ENCODE measurements at places on chromosomes 2 and 18.

GRCh38 chr2:151649400-151649799 is 84.9 kb downstream of the NEB start:
- no peak for DNase-seq

GRCh38 chr2:170770008-170770605 is at the start of gene ERICH2:
Gene ERICH2, plus strand, starts transcription at chr2:170770378. Its CDS starts 304 bp downstream, at chr2:170770682.
- peak; percentile 46 for DNase-seq

DNA sequence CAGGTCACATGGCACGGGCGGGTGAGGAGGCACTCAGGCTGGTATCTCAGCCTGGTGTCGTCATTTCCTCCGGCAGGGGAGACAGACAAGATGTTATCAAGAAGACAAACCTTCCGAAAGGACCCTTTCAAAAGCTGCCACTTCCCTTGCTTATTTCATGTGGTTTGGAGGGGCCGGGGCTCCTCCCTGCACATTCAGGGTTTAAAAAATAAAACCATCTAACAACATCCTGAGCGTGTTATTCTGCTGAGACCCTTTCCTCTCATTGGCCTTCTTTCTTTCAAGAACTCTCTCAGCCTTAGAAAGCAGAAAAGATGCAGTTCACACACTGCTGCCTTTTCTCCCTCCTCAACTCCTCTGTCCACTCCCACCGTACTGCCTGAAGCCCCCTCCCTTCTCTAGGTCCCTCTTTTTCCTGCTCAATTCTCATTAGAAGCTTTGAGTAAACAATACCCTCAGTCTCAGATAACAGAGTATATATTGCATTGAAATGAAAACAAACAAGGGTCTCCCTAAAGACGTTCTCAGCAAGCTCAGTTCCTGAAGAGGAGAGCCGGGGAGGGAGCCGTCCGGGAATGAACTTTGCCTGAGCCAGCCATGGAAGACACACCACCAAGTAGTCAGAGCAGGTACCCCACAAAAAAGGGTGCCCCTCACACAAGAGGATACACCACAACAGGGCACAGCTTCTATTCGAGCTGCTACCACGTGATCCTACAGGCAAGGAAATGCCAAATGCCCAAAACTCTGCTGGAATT is 9.7 kb downstream of the SMAD7 start:
- DNase-seq: no peak

GRCh38 chr2:18749912-18750526 is 160.7 kb upstream of the NT5C1B start:
- peak; percentile 68 for DNase-seq

GRCh38 chr18:8893628-8894231 is 188.4 kb downstream of the MTCL1 start:
- no peak for DNase-seq

DNA sequence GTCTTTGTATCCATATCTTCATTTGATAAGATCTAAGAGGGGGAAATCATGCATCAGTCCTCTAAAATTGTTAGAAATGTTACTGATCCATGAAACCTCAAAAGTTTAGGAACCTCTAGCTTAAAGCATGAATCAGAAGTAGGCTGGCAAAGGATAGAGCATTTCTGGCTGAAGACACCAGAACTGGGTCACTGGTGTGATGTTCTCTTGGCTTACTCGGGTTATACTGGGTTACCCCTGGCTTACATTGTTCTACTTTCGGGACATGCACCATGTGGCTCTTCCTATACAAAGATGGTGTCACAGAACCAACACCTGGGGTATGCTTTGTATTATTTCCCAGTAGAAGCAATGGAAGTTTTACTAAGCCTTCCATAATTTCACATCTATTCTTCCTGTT is 83.2 kb upstream of the TNP1 start:
- no peak for DNase-seq

GRCh38 chr2:234444893-234445292 is 52.0 kb downstream of the ARL4C start:
- DNase-seq: peak; percentile 97

DNA sequence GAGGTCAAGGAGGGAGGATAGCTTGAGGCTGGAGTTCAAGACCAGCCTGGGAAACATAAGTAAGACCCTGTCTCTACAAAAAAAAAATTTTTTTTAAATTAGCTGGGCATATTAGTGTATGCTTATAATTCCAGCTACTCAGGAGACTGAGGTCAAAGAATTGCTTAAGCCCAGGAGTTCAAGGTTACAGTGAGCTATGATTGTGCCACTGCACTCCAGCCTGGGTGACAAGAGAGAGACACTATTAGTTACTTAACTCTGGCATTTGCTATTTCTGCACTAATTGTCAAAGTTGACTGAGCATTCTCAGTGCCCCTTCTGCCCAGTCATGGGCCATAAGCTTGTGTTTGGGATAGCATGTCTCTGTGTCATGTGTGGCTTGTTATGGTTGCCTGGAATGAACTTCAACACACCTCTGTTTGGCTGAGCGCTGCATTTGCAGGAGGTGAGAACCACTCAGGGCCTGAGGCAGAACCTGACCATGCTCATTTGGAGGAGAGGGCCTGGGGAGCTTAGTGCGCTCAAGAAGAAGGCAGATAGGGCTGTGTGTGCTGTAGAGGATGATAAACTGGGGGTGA is 77.7 kb downstream of the SH3RF3 start:
- no peak for DNase-seq

DNA sequence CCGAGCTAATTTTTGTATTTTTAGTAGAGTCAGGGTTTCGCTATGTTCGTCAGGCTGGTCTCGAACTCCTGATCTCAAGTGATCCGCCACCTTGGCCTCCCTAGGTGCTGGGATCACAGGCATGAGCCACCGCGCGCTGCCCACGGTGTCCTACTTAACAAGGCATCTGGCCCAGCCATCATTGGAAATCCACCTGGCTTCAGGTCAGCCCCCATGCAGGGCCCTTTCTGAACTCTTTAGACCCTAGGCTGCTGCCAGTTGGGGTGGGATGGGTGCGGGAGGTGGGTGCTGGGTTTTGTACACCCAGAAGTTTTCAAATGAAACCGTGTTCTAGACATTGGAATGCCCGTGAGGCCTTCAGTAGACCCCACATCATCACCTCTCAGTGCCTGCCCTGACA is 26.6 kb upstream of the NT5DC4 start:
- DNase-seq: no peak

DNA sequence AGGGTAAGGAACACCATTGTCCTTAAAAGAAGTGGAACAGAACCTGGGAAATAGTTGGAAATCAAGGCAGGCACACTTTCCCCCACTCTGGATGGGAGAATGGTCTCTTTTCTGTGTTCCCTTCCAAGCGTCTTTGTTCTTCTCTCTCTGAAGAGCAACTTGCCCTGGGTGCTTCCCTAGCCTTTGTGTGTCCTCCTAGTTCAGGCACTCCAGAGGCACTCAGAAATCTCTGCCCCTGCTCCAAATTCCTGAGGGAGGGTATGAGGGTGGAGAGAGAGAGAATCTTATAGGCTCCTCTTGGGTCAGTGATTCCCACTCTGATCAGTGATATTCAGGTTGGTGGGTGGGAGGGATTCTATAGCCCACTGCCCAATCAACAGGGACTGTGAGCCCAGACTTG is 8.8 kb upstream of the SIX2 start:
- DNase-seq: no peak

DNA sequence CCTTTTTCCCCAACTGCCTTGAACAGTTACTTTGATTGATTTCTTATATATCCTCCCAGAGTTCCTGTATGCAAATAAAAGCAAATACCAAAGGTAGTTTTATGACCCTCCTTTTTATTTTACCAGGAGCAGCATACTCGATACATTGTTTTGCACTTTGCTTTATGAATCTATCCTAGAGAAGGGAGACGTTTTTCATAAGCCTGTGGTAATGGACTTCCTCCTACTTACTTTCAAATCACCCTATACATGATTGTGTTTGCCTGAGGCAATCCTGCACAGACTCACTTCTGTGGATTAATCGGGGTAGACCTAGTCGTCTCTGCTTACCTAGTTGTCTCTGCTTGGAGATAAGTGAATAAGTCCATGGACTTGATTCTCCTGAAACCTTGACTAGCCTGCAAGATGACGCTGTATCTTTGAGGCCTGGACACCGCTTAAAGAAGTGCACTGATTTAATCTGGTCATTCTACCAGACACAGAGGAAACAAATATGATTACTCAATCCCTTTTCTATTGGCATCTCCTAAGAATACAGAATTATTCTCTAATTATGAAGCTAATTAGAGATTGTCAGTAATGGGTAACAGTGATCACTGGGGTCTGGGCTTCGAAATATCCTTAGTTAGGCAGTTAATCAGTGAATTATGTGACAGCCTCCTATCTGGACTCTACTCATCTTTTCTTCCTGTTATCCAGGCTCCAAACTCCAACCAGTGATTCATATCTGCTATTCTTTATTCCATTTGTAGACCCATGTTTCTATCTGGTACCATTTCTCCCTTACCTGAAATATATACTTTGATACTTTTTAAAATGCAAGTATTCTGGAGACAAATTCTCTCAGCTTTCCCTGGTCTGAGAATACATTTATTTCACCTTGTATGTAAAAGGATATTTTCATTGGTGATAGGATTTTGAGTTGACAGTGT is 447.4 kb upstream of the TRIB2 start:
- DNase-seq: no peak

DNA sequence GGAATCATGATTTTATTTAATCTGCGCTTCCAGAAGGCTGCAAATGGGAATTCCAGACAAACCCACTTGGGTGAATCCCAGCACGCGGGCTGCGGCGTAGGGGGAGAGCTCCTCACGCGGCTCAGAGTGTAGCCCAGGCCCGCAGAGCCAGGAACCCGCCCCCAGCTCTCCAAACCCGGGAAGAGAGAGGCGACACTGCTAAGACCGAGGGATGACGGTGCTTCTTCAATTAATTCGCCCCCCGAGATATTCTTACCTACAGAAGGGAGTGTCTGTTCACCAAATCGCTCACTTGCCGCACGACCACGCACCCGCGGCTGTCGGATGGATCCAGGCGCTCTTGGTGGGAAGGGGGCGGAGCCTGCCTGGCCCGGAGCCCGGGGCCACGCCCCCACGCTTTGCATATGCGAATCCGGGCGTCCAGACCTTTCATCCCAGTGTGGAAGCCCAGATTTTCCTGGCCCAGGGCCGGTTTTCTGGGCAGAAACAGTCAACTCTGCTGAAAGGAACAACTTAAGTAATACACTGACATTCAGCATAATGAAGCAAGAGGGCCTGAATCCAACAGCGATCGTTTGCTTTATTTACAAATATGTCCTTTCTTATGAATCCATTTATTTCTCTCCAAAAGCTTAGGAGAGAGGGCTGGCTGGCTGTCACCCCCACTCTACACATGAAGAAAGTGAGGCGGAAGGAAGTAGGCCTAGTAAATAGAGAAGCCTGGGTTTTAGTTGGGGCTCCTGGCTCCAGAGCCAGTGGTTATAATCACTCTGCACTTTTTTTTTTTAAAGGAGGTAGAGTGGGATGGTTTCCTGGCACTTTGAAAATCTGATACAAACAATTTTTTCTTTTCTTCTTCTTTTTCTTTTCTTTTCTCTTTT is at the start of gene SLC19A3:
Gene SLC19A3, minus strand, starts transcription at position 342 of the 881 bp plus-strand sequence. CDS start 15,710 bp downstream, outside the sequence.
- peak; percentile 76 for DNase-seq

GRCh38 chr2:190533968-190534309 is 583 bp downstream of the NEMP2 start:
- no peak for DNase-seq

DNA sequence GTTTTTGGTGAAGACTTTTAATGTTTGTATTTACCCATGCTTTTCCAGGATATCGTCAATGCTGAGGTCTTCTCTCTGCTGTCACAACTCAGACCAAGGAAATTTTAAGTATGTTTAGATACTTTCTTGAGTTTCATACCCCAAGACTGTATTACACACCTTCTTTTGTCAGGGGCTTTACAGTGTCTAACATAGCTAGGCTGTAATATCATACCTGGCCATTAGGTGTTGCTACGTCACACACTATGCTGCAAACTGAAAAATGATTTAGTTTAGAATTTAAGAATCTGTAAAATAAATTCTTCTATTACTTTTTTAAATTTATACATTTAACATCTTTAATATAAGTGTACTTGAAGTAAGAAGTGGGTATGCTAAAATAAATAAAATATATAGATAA is 358.4 kb upstream of the NRP2 start:
- no peak for DNase-seq

DNA sequence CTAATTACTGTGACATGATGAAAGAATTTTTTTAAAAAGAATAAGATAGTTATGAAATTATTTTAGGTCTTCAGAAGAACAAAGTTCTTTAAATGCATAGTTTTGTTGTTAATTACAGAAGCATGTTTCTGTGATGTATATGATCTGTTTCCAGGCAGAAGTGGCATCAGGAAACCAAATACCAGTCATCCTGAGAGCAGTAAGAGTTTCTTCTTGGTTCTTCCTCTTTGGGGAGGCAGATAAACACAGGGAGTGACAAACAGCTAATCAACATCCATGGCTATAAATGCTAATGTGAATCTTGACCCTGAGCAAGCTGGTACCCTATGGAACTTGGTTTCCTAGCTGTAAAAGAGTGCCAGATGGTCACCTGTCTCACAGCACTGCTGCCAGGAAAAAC is 29.2 kb downstream of the WIPF1 start:
- no peak for DNase-seq

GRCh38 chr2:7972670-7973069 is 709.2 kb upstream of the ID2 start:
- DNase-seq: no peak

- peak; percentile 35 for DNase-seq
These were observed 12.8 kb upstream of the CCDC85A start for GRCh38 chr2:56170988-56171387.

- DNase-seq: no peak
These were observed 93.1 kb downstream of the MBP start for GRCh38 chr18:77039196-77040130.

- DNase-seq: no peak
These were observed 310.8 kb upstream of the STON1 start for GRCh38 chr2:48219234-48219554.

GRCh38 chr2:14148216-14148615 is 484.3 kb upstream of the LRATD1 start:
- no peak for DNase-seq

All from EH (cell line).